ENCODE measurements at places on chromosomes 4 and X.

DNA sequence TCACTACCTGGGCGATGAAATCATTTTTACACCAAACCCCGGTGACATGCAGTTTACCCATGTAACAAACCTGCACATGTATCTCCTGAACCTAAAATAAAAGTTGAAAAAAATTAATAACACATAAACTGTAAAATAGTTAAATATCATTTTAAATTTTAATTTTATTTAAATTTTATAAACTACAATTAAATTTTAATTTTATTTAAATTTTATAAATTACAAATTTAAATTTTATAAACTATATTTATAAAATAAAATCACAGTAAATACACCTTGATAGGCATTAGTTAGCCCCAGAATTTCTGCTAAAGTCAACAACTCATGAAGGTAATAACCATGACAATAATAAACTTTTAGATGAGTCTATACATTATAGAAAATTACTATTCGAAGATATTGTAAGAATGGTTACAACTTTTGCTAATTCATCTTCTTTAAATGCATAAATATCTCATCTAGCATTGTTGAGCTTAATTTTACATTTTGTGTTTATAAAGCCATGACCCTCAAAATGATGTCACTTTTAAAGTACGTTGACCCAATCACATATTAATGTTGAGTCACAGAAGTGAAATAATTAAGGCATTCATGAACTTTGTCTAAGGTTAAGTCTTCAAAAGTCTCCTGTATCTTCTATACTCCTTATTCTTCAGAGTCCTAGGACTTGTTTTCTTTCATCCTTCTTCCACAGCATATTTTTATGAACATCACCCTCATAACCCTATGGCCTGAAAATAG is 755.8 kb upstream of the LCORL start:
- DNase-seq: no peak

DNA sequence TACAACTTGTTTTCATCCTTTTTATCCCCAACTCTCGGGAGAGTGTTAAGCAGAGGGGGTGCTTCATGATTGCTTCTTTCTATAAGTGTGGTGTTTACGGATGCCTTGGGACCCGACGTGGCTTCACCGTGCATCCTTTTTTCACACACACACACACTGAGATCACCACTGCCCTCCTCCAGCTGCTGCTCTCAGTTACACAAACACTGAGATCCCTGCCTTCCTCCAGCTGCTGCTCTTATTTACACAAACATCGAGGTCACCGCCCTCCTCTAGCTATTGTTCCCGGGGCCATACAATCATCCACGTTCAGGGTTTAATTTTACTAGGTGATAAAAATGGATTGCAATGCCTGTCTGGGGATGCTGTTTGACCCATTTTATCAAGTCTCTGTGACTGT is 155.4 kb upstream of the FAM9B start:
- DNase-seq: no peak

DNA sequence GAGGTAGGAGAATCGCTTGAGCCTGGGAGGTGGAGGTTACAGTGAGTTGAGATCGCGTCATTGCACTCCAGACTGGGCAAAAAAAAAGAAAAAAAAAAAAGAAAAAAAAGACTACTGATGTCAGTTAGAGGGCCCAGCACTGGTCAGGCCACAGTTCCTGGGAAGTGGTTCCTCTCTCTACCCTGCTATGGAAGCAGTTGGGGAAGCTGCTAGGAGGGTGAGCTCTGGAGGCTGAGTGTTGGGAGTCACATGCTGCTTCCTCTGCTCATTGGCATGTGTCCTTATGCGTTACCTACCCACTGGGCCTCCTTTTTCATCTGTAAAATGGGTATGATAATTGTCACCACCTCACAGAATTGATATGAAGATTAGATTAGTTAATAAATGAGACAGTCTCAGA is 50.7 kb downstream of the SEPSECS start:
- DNase-seq: no peak

GRCh38 chr4:100690812-100691211 is 173.0 kb upstream of the EMCN start:
- no peak for DNase-seq

- peak; percentile 71 for DNase-seq
These were observed 10.7 kb downstream of the MED12 start for GRCh38 chrX:71128915-71129765.

GRCh38 chr4:101888472-101888871 is 97.9 kb downstream of the BANK1 start:
- DNase-seq: no peak

DNA sequence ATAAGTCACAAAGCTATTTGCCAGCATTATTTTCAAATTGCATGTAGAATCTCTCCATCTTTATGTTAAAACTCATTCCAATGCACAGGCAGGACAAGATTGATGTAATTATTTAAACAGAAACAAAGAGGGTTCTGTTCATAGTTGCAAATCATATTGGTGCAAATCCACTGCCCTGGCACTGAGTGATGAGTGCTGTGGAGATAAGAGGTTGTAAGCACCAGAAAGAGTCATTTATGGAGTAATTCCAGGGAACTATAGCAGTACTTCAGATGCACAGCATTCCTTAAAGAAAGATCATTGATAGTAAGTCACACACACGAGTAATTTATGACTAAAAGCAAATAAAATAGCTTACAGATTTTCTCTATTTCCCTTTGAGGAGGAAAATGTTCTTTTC is 337.7 kb upstream of the CTSO start:
- DNase-seq: no peak

GRCh38 chr4:19735012-19735411 is 516.7 kb upstream of the SLIT2 start:
- no peak for DNase-seq

DNA sequence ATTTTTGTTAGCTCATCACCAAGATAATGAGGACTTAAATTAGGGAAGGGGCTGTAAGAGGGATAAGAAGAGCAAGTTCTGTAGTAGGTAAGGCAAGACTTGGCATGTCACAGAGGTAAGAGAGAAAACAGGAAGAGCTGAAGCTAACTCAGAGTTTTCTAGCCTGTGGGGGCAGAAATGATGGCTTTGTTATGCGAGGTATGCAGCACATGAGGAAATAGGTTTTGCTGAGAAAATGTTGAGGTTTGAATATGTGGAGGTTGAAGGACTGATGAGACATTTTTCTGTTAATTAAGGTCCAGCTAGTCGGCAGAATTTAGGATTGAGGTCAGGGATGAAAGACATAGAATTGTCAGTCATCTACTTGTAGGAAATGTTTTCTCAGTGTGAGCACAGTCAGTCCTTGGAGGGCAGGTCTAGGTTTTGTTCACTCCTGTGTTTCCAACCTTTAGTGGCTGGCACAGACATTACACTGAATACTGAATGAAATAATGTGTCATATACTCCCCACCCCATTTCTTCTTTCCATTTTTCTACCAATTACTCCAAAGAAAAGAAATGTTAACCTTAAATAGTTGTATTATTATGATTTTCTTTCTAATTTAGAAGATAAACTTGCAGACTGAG is 154.0 kb upstream of the AADAT start:
- no peak for DNase-seq

- no peak for DNase-seq
These were observed 9.2 kb downstream of the PLK4 start for GRCh38 chr4:127889903-127890302.

- peak; percentile 36 for DNase-seq
These were observed 278.3 kb downstream of the INPP4B start for GRCh38 chr4:142567620-142568451.

GRCh38 chrX:8607326-8607725 is 124.6 kb downstream of the ANOS1 start:
- no peak for DNase-seq

DNA sequence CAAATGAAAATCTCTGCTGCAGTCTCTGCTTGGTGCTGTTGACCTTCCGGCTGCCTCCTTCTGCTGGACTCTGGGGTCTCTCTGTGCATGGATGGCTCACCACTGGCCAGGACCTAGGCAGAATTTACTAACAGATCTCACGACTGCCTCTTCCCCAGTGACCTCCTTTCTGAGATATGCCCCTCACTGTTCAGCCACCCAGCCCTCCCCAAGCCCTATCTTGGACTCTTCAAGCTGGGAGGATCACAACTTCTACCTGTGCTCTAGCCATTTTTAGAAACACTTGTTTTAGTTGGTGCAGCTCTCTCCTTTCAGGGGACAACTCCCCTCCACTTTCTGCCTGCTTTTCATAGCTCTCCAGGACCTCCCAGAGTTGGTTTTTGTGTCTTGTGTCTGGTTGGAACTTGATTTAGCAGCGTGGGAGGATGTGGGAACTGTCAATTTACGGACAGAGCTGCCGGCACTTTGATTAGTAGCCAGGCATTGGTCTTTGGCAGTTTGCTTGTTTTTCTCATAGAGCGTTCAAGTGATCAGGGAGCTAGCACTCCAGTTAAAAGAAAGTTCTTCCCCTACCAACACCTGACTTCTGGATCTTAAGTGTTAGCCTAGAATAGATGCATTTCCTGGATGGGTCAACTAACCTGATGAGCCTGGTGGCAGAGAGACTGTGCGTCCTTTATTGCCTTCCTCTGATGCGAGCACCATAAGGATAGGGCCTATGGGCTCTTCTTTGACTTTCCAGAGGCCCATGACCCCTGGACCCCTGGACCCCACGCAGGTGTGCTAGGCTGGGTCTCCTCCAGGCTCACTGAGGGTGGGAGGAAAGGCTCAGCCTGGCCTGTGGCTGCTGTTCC is 6.5 kb downstream of the RGS12 start:
- no peak for DNase-seq
